Omental fat pad (tissue), 4 donors: ENCODE measurements at places on chromosomes 7 and 10. TPM values are rescaled to one million over a fixed set of nuclear protein-coding genes. Genes with fewer than 3 reads are reported as not detected.

DNA sequence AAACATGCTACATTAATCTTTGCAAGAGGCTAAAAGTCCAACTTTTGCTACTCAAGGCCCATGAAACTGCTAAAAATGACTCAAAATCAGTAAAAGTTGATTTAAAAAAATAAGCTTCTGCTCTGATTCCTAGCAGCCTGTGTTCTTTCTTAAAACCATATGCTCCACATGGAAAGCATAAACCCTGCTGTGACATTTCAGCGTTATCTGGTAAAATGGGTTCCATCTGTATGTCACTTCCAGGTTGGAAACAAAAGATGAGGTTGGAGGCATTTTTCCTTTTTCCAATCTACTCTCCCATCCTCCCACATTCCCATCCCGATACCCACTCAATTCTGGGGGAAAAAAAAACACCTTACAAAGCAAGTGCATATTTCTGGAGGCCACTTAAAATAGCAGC is 439.5 kb downstream of the NEBL start:
- DNase-seq, result no peak

Gene GDF2
- total RNA-seq, result not detected

GRCh38 chr10:28743576-28743975 is 66.3 kb downstream of the BAMBI start:
- no peak for DNase-seq

DNA sequence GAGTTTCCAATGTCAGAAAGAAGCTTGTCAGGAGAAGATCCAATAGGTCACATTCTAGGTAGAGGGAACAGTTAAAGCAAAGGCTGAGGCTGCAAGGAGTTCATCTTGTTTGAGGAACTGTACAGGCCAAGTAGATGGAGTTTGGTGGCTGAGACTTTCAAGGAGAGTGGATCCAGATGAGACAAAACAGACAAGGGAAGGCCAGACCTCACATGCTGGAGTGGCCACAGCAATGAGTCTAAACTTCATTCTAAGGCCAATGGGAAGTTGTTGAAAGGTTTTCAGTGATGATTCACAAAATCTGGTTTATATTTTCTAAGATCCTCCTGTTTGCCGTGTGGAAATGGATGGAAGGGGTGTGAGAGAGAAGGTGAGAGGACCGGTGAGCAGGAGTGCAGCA is 40.0 kb downstream of the EPDR1 start:
- DNase-seq, result no peak

GRCh38 chr7:45118292-45118691 is 6.8 kb upstream of the TBRG4 start:
- DNase-seq, result no peak

- no peak for DNase-seq
Observed at GRCh38 chr10:107616031-107616430, 451.5 kb upstream of the SORCS1 start.

Gene PNLIPRP3
- not detected for total RNA-seq

GRCh38 chr10:118139321-118139720 is 92.6 kb upstream of the RAB11FIP2 start:
- DNase-seq, result no peak

Gene OR6B1
- not detected for total RNA-seq

DNA sequence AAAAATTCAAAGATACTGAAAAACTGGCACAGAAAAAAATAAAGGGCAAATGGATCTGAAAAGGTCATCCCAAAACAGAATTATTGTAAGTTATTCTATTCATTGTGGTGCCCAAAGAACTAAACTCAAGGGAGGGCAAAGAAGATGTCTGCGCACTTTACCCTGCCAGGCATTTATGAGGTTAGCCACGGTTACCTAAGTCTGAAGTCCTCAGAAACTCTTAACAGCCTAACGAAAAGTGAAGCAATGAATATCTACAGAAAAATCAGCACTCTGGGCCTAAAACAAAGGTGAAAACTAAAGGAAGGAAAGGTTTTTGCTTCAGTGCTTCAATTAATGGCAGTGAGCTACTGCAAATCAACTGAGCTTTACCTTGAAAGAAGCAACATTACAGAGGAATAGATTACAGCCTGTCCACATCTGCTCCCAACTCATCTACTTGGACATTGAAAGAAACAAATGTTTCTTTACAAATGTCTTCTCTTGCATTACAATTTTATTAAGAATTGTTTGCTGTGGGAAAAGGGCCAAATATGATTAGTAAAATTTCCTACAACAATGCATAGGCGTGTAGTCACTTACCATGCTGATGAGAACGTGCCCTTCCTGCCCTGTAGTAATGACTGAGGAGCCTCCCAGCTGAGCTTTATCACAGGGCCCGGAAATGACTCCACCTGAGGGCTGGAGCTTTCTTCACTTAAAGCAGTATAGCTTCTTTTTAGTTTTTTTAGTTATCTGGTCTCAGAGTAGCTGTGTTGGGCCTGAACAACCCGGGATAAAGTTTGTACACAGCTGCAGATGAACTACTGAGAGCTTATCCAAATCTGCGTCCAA is at the start of gene TUBAL3:
Gene TUBAL3, minus strand, starts transcription at position 621 of the 834 bp plus-strand sequence. Its CDS starts 36 bp downstream, at position 585.
- DNase-seq, result no peak

- no peak for DNase-seq
Observed at GRCh38 chr10:112593023-112593422, 146.0 kb downstream of the VTI1A start.

DNA sequence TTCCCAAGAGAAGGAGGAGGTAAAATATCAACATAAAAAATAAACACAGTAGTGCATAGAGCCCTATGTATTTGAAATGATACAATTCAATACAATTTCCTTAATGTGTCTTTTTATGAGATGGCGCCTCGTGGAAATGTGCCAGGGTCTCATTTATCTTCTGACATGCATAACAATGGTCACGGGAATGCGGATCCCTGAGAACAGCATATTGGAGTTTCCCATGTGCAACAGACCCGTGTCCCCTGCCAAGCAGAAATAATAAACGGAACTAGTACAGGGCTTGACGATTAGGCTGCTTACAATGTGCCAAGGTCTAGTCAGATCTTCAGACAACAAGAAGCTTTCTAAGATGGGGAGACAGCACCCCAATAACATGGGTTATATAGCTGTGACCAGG is 217.9 kb downstream of the ARHGAP21 start:
- DNase-seq, result no peak

GRCh38 chr7:132650498-132650897 is 74.2 kb upstream of the PLXNA4 start:
- DNase-seq, result no peak

DNA sequence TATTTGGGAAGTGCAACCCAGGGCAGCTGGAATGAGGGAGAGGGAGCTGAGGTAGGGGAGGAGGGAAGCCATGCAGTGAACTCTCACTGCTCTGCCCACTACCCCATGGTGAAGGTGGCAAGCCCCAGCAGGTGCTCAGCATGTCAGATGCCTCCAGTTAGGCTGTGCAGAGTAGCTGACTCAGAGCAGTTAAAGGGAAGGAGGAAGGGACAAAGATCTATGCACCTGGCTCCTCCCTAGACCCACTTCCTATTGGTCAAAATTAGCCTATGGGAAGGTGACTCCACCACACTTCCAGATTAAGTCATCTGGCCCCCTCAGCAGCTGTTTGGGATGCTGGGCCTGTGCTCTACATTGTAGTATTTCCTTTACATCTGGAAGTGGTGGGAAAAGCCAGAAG is 125.7 kb upstream of the MTPN start:
- DNase-seq, result no peak

Gene PLEKHS1
- total RNA-seq, result not detected

Gene ZPBP
- total RNA-seq, result not detected

Gene STK17A
- total RNA-seq, result 15.4 TPM

- DNase-seq, result no peak
Observed at GRCh38 chr10:79201706-79202105, 132.9 kb downstream of the ZMIZ1 start.

DNA sequence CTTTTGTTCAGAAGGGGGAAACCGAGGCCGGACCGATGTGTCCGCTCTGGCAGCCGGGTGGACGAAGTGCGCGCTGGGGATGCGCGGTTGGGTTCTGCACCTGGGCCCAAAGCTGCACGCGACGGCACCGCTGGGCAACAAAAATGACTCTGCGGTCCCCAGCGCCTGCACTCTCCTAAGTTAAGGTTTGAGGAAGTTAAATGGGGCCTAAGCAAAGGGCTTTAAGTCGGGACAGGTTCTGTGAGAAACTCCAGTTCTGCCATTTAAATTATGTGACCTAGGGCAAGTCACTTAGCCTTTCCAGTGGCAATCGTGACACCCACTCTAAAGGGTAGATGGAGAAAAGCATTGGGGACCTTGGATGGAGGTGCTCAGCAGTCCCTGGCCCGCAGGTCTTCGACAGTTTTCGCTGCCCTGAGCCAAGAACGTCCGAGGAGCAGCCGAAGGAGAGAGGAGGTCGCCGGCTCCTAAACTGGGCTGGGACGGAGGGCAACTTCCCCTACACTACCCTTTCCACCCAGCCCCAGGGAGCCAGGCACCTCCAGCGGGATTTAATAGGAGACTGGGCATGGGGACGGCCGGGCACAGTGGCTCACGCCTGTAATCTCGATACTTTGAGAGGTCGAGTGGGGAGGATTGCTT is 534 bp upstream of the ACBD5 start:
- DNase-seq, result no peak

Gene FAM237B
- total RNA-seq, result not detected

- DNase-seq, result no peak
Observed at GRCh38 chr10:42996588-42996987, 80.3 kb upstream of the RET start.

GRCh38 chr10:13146379-13146778 is 15.0 kb upstream of the MCM10 start:
- DNase-seq, result no peak
